ENCODE measurements at places on chromosomes 7 and 10. TPM values are rescaled to one million over a fixed set of nuclear protein-coding genes. Genes with fewer than 3 reads are reported as not detected.

SKIDA1 gene
- total RNA-seq, result 0.95 TPM

AQP1 gene
- total RNA-seq, result 826 TPM

DNA sequence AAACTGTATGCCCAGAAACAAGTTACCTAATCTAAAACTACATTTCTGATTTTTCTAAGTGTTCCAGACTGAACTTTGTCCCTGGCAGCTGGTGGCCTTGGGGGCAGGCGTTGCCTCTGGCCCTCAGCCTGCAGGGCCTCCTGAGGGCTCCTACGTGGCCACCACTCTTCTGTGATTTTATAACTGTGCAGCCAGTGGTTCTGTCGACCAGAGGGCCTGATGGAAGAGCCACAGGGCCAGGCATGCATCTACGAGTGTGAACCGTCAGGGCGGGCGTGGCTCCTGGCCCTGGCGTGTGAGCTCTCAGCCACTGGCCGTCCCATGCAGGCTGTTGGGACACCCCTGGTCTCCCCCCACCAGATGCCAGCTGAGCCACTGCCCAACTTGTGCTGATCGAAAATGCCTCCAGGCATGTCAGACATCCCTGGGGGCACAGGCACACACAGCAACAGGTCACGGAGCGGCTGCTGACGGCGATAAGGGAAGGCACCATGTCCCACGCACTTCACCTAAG lies 173.4 kb downstream of the ZMYND11 start:
- no peak for DNase-seq

DNA sequence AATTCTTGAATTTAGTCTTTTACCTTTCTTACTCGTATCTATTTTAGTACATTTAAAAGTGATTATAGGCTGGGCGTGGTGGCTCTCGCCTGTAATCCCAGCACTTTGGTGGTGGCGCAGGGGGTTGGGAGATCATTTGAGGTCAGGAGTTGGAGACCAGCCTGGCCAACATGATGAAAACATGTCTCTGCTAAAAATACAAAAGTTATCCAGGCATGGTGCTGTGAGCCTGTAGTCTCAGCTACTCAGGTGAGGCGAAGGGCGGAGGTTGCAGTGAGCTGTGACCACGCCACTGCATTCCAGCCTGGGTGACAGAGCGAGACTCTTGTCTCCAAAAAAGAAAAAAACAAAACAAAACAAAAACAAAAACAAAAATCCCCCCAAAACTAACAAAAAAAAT lies 12.2 kb downstream of the PRKCQ start:
- DNase-seq, result no peak

DNA sequence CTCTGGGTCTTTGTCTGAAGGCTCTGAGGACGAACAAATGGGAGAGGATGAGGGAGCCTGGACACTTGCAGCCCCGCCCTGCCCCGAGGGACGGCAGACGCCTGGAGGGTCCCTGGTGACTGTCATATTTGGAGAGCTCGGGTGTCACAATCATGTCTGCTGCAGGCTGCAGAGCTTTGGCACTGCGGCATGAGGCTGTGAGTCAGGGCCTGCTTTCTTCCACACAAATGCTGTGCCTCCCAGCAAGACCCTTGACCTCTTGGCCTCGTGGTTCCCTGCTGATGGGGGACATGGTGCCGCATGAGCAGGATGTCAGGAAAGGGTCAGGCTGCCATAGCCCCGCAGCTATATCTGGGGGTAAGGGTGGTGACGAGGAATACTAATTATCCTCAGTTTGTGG lies 64.9 kb upstream of the PPIF start:
- no peak for DNase-seq

Data from lower lobe of right lung (tissue), 2 donors.